ENCODE measurements at places on chromosomes 11 and 22.

DNA sequence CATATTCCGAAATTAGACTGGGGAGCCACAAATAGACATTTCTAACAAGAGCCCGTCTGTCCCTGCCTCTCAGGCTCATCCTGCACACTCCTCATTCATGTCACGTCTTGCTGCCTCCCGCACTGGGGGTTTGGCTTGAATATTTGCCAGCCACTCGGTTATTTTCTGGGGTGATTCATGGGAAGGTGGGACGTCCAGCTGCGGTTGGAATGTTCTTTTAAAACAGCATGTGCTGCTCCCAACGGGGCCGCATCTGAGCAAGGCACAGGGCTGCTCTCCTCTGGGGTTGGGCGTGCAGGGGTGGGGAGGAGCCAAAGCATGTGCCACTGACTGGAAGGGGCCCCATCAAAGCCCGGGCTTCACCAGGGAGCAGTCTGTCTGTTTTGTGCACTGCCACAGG, 25.9 kb upstream of the SLC5A4 start:
- DNase-seq: no peak

- no peak for DNase-seq
Measured at GRCh38 chr11:73158356-73159051, 16.4 kb upstream of the FCHSD2 start.

DNA sequence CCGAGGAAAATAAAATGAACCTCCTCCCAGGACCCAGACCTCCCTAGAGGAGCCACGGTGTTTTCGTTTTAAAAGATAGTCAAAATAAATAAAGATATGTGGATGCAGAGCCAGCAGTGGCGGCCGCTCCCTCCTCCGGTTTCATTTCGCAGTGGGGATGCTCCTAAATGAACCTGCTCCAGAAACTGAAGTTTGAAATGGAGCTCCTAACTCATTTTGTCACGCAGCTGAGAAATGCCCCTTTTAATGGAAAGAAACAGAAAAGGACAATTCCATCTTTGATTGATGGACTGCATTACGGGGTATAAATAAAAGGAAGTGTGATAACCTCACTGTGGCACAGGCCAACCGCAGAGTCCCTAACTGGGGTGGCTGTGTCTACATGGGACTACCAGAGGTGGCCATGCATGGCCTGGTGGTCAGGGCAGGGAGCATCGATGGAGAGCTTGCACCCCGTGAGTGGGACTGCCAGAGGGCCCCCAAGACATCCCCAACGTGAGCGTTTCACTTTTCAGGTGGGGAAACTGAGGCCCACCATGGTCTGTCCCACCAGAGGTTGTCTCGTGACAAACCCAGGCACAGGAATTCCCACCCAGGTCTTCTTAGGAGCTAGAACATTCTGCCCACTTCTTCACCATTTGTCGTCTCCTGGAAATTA, 426.6 kb downstream of the BRD1 start:
- DNase-seq: no peak

GRCh38 chr11:73307323-73308002, 613 bp upstream of the ARHGEF17 start:
- DNase-seq: peak; percentile 89

GRCh38 chr11:76664578-76665061, 5.9 kb downstream of the LRRC32 start:
- no peak for DNase-seq

GRCh38 chr11:85685820-85686459, at the start of gene CCDC89:
Gene CCDC89, minus strand, starts transcription at chr11:85686195. Its CDS starts 65 bp downstream, at chr11:85686130.
- no peak for DNase-seq
